ENCODE measurements at places on chromosomes 13 and 19. TPM values are rescaled to one million over a fixed set of nuclear protein-coding genes. Genes with fewer than 3 reads are reported as not detected.

DNA sequence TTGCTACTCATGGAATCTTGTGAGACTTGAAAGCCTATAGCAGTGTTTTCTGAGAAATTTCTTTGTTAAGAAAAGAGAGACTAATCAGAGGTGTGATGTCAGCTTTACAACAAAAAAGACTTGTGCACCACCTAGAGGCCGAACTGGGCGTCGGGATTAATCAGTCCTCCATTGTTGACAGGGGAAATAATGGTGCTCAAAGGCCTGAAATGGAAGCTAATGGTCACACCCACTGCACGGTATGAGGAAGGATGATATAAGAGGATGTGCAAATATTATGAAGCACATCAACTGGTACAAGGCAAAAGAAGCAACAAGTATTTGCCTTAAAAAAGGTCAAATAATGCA, 480.2 kb upstream of the MIR17HG start:
- peak; percentile 60 for DNase-seq

The ZNF729 gene
- total RNA-seq = not detected

The OVOL3 gene
- total RNA-seq = not detected

DNA sequence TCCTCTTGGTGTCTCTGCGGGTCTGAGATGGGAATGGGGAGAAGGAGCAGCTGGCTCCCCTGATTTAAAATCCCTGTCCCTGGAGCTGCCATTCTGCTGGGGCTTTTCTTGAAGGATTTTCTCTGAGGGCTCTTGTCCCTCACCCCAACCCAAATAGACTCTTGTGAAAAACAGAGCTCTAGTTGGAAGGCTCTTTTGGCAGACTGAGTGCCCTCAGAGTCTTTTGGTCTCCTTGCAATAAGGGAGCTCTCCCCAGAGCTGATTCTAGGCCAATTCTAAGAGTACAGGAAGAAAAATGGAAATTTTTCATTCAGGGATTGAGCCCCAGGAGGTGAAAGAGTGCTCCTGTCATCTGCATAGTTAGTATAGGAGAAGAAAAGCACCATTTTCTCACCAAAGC, 238.3 kb downstream of the COG6 start:
- no peak for DNase-seq

GRCh38 chr19:19062454-19063182, 1.2 kb upstream of the SLC25A42 start:
- no peak for DNase-seq

The AXL gene
- 0.70 TPM for total RNA-seq

The ATP4B gene
- not detected for total RNA-seq

- no peak for DNase-seq
These were observed 12.4 kb upstream of the ZNF486 start for GRCh38 chr19:20154636-20155035.

DNA sequence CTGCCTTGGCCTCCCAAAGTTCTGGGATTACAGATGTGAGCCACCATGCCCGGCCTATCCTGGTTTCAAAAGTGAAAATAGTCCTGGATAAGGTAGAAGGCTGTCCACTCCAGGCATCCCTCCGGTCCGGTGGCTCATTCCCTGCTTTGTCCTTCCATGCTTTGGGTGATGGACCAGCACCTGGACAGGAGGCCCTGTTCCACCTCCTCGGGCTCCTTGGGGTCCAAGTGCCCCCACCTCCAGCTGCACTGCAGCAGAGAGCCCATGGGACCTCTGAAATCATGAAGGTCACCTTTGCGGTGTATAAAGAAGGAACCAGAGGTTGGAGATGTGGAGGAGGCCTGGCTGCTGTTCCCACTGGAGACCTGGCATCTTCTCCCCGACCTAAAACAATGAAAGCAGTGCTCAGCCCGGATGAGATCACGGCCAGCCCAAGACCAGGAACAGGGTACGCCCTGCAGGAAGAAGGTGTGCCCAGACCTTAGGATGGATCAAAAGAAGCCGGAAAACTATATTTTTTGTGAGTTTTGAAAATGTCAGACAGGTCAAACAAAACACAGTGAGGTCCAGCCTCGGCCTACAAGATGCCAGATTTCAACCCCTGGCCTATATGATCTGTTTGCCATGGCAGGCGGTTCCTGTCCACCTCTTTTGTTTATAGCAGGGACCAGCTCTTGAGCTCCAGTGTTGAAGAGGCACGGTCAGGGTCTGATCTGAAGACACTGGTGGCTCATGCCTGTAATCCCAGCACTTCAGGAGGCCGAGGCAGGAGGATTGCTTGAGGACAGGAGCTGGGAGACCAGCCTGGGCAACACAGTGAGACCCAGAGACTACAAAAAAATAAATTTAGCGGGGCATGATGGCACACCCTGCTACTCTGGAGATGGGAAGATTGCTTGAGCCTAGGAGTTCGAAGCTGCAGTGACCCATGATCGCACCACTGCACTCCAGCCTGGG, 5.8 kb downstream of the LSR start:
- no peak for DNase-seq

The APOE gene
- 1.1 TPM for total RNA-seq

- DNase-seq = no peak
These were observed 163.7 kb downstream of the URI1 start for GRCh38 chr19:30105727-30106126.
